ENCODE measurements at places on chromosomes 11 and 22.

DNA sequence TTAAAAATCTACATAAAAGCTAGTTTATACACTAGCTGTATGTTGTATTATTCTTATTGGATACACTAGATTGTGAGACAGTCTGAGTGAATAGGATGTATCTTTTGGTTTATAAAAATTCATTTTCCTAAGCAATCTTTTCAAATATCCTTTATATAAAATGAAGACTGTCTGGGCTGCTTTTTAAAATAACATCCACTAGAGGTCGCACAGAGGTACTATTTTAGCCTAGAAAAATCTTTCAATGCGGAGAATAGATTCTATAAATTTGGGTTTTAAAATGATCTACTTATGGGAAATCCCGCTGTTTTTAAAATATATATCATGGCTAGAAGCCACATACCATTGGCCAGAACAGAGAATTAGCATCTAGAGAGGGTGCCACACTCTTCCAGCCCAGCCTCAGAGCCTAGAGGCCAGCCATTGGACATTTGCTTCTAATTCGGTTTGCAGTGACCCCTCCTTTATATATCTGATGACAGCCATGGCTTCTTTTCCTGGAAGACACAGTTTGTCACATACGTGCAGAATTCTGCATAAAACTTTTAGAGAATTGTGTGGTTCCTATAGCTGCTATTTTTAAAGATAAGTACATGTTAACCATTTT lies 7.3 kb downstream of the C11orf97 start:
- DNase-seq, result peak; percentile 49

GRCh38 chr11:89490981-89491690 lies at the start of gene NOX4:
Gene NOX4 (minus strand): TSS chr11:89491375. CDS start chr11:89491246, 129 bp downstream.
- DNase-seq, result no peak

DNA sequence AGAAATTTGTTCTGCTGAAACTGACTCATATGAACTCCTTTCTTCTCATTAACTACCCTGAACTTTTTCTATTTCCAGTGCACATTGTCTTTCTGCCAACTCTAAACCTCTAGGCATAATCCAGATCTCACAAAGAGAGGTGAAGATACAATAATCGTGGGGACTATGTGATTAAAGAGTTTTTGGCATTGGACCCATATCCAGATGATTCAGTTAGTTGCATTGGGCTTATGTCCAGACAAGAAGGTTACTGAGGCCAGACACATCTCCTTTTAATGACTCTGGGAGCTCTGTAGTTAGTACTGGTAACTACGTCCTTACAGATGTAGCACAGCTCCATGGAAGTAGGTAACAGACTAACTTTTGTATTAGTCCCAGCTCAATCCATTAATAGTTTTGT lies 273.0 kb downstream of the CASP12 start:
- DNase-seq, result no peak

DNA sequence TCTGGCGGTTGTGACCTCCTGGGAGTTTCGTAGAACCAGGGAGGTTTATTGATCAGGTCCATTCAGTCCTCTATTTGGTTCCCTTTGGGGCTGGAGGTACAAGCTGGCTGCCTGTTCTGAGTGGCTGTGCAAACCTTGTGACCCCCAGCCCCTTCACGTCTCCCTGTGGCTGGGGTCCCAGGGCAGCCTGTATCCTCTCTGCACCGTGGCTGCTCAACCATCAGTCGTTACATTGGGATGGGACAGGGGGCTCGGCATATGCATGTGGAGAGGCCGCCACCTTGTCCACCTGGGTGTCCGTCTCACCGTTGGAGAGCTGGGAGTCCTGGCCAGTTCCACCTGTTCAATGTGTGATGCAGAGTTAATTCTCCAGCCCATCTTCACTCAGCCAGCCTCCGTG lies 195.7 kb downstream of the TBC1D22A start:
- no peak for DNase-seq

DNA sequence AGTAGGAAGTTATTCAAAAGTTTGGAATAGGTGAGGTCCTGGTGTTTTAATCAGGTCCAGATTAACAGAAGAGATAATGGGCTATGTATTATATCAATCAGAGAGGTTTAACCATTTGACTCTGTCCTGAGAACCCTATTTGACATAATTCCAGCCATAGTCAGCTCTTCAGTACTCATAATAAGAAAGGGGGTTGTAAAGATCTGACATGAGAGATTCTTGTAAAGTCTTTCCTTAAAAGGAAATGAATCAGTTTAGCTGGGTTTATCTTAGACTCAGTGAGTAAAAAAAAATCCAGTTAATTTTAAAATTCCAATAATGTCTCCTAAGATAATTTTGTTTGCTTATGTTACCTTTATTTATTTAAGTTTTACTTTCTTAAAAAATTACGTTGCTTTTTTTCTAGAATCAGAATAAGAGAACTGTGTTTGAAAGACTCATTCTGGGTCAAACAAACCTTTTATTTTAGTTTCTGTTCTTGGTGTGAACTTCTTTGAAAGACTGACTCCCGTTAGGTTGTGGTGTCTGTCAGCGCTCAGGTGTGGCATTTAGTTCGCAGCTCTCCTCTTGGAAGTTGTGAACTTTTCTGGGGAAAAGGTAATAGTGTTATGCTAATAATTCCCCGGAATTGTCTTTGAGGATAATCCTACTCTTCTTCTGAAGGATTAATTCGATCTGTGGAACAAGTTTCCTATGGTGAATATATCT lies 20.5 kb downstream of the NUCB2 start:
- DNase-seq, result no peak

DNA sequence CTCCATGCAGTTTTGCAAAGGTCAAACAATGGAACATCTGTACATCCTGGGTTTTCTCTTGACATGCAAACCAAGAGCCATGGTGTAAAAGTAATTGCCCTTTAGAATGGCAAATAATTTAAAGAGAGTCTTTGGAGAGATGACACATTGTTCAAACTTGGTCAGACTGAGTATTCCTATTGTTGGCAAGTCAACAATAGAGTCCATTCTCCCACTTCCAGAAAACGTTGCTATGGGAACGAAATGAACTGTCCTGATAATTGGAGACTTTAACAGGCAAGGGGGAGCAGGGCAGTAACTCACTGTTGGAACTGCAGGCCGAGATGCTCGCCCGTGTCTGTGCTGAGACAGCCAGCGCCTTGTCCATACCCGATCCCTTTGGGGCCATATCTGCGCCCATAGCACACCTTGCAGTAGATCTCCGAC lies 13.9 kb downstream of the CSRP3 start:
- no peak for DNase-seq

DNA sequence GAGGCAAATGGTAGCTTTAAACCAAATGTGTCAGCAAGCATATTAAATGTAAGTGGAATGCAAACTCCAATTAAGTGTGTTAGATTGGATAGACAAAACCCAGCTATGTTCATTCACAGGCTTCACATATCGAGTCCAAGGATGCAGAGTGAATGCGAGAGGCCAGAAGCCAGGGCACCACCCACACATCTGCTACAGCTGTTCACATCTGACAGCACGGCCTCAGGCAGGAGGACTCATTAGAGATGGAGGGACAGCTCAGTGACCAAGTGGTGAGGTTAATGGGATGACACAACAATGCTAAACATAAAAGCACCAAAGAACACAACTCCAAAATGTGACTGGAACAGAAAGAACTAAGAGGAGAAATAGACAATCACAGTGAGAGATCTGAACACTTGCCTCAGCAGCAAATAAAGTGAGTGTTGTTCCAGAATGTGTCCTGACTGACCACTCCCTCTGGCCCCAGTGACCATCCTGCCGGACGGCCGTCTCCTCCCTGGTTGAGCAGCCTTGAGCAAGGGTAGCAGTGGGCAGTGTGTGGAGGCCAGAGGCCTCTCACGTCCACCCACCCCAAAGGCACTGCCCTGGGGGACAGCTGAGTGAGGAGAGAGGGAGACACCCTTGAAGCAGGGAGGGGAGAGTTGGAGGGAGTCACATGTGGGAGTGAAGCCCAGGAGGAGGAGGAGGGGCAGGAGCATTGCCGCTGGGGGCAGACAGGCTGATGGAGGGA lies 23.8 kb downstream of the ALG12 start:
- no peak for DNase-seq

Measured in CD4-positive, alpha-beta T cell treated with Interleukin-17A for 1 hour (primary cell).